Stimulated activated CD8-positive, alpha-beta memory T cell treated with anti-CD3 and anti-CD28 coated beads, Interleukin-4, amount 100 ng/mL, for 4 hours (primary cell): ENCODE measurements at places on chromosomes 16 and 17.

- DNase-seq = no peak
Measured at GRCh38 chr16:22264786-22265185, 32.4 kb upstream of the POLR3E start.

DNA sequence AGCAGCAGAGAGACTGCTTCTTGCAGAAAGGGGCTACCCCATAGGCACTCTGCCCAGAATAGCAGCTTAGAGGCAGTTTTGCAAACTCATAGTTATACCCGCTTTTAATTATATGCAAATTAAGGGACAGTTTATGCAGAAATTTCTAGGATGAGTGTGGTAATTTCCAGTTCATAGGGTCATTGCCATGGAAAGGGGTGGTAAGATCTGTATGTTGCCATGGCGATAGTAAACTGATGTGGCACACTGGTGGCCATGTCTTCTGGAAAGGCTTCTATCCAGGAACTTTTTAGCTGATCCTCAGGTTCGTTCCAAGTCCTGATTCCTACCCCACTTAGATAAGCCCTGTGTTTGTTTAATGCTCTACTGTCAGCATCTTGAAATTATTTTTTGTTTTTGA is 6.2 kb downstream of the STXBP4 start:
- DNase-seq = no peak

DNA sequence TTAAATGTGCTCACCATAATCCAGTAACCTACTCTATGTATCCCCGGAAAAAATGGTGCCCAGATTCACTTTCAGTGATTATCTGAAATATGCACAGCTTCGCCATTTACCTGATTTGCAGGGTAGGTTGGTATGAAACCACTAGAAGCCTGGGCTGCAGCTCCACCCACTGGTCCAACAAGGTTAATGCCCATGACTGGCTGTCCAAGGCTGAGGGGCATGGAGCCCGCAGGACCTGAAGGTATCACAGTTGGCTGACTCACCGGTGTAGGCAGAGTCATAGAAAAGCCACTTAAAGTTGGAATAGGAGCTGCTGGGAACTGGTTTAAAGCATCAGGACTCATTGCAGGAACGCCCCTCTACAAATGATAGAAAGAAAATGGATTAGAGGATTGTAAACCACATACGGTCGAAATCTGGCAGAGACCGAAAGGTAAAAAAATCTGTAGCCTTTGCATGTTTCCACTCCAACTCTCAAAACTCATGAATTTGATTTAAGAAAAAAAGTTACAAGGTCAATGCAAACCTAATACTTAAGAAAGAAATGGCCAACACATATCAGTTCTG is 38.6 kb downstream of the SYNRG start:
- DNase-seq = no peak

- DNase-seq = peak; percentile 72
Measured at GRCh38 chr17:7336240-7337175, at the start of gene ACAP1. TSS of gene ACAP1 (plus strand) at chr17:7336529. CDS start at chr17:7336735, 206 bp downstream.
